Activated CD8-positive, alpha-beta T cell treated with anti-CD3 and anti-CD28 coated beads for 36 hours (primary cell): ENCODE measurements at places on chromosomes 1 and 21. TPM values are rescaled to one million over a fixed set of nuclear protein-coding genes. Genes with fewer than 3 reads are reported as not detected.

DNA sequence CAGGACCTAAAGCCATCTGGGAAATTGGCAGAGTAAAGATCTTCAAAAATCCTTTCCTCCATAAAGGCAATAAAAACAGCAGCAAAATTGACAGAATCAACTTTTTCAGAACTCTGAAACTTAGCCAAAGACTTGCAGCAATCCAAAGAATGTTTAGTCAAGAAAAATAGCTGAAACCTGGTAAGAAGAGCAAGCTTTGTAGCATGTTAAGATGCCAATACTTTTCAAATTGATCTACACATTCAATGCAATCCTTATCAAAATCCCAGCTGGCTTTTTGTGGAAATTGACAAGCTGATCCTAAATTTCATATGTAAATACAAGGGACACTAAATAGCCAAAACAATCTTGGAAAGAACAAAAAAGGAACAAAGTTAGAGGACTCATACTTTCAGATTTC, 23.8 kb upstream of the FAM163A start:
- no peak for DNase-seq

DNA sequence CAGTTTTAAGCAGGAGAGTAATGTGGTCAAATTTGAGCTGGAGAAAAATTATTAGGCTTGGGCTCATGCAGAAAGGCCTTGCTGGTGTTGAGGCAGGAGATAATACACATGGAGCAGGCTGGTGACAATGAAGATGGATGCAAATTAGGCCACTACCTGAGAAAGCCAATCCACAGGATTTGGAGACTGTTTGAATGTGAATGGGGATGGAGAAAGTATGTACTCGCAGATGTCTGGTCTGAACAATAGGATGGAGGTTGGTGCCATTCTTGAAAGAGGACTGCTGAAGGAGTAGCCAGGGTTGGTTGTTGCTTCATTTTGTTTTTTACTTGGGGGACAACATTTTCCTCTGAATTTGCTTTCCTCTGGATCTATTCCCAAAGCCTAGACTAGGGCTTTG, 8.0 kb upstream of the KIRREL1 start:
- DNase-seq = no peak

GRCh38 chr1:110228869-110229268, 18.8 kb downstream of the KCNC4 start:
- DNase-seq = no peak

The HPCAL4 gene
- total RNA-seq = 2.8 TPM

DNA sequence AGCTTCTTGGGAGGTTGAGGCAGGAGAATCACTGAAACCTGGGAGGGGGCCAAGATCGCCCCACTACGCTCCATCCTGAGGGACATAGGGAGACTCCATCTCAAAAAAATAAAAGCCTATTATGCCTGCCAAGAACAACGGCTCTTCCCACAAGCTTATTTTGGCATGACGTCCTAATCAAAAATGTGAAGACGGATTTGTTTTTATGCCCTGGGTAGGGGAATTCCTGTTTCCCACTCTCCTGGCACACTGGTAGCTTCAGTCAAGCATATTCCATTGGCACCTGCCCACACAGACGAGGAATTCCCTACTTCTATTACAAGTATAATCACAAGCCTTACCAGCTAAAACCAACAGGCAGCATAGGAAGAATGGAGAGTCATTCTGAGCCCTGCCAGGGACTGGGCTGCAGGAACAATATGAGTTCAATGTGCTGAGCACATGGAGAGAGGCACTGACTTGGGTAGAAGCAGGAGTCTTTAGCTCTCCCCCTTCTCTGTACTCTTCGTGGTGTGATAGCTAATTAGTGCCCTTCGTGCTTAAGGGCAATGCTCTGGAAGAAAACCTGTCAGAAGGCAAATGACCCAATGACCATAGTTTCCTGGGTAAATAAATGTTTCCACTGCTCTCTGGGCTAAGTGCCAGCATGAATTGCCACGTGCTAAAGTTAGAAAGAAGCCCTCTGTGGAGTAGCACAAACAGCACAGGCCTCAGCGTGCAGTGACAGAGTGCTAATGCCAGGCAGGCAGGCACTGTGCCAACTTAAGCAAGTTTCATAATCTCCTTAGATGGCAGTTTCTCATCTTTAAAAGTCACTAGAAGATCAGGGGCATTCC, 16.8 kb downstream of the TNFSF4 start:
- peak; percentile 16 for DNase-seq

The SAMSN1 gene
- total RNA-seq = 66.7 TPM

DNA sequence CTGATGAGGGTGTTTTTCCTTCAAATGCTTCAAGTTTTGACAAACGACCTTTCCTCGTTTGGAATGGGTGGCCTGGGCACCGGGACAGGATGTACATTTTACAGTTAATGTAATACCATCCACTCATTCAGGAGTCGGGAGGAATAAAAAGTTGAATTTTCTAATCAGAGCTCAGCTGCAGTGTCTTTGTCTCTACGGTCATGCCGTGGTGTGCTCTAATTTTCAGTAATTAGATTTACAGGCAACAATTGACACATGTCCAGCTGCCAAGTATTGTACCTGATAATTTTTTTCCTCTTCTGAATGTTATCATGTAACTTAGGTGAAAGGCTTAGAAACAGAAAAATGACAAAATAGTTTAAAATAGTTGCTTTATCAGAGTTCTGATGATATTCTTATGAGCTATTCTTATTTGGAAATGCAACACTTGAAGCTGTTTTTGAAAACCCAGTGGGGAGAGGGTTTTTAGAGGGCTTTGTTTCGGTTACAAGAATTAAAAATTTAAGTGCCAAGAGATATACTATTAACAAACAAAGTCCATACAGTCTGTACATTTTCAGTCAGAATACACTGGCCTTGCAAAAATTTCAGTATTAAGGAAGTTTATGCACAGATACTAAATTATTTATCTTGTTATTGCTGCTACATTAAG, 1.0 kb downstream of the CDKN2C start:
- no peak for DNase-seq

DNA sequence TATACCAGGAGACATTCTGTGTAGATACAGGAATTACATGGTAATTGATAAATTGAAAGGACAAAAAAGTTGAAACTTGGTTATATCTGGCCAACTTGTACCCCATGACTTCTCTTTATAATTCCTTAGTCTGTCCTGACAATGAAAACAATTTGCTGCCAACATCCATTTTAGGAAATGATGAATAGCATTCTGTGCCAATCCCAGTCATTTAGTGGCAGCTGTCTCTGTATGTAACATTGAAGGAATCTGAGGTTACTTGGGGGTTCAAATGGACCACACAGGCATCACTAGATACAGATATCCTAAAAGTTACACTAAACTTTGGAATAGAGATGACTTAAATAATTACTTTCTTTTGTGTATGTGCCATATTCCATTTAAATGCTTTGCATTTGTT, 38.2 kb downstream of the DHX9 start:
- no peak for DNase-seq

GRCh38 chr1:10939654-10940450, 72.6 kb upstream of the TARDBP start:
- peak; percentile 79 for DNase-seq

DNA sequence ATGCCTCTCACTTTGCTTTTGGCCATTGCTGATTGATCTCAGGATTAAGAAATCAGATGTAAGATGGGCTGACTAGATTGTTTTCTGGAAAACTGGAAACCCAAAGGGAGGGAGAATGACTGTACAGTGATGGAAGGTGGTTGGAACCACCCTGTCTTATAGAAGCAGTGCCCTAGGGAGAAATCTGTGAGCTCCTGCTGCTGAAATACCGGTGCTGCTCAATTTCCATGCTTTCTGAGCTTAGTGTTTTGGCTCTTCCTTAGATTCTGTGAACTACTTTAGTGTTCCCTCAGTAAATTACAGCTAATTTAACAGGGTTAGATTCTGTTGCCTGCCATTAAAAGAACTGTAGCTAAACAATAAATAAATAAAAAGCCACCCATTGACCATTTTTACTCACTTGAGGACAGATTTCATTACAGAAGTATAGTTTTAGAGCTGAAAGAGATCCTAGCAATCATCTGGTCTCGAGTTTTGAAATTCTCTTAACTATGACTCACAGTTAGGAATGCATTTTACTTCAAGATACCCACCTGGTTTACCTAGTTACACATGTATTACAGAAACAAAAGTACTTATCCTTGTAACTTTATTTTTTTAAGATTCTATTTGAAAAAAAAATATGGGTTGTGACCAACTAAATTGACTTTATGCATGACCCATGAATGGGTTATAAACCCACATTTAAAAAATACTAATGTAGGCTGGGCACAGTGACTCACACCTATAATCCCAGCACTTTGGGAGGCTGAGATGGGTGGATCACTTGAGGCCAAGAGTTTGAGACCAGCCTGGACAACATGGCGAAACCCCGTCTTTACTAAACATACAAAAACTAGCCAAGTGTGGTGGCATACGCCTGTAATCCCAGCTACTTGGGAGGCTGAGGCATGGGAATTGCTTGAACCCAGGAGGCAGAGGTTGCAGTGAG, 33.2 kb downstream of the CAMSAP2 start:
- no peak for DNase-seq

GRCh38 chr1:116870300-116870699, 39.4 kb upstream of the PTGFRN start:
- no peak for DNase-seq

DNA sequence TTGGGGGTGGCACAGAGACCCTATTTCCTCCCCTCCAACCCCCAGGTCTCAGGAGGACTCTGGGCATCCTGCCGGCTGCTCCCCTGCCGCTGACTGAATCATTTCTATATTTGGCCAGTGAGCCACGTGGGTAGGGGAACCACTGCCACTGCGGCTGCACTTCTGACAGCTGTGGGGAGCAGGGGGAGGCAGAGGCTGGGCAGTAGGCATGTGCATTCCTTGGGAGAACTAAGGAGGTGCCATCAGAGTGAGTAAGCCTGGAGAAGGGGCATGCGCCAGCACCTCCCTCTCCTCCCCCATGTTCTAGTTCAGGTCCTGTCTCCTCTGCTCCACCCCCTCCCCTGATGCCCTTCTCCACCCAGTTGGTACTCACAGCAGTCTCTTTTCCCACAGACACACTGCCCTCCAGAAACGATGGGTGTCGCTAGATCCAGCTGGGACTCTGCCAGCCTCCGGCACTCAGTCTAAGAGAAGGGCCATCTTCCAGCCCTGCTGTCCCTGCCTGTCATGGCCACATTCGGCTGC, 12.0 kb downstream of the PPFIA4 start:
- peak; percentile 45 for DNase-seq

GRCh38 chr21:16419188-16419921, 689.6 kb downstream of the USP25 start:
- no peak for DNase-seq

DNA sequence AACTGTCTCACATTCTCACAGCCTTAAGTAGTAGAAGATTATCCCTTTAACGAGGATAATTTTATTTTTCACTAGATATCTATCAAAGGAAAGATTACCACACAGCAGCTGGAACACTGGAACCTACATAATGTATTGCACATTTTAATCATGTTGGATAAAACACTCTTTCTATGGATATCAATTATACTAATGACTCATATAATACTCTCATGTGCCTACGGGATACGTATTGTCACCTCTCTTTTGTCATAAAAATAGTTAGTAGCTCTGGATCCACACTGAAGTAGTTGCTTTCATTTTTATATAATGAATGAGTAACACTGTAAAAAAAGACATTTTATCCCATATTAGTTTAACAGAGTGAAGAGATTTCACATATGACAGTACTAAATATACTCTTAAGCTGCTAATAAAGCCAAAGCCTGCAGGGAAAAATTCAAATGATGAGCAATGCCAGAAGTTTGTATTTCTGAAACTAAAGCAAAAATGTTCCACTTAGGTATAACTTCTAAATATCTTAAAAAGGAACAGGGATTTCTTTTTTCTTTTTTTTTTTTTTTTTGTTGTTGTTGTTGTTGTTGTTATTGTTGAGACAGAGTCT, 408.7 kb upstream of the PKN2 start:
- DNase-seq = no peak

The OR2L8 gene
- 0.34 TPM for total RNA-seq

GRCh38 chr1:53826367-53826766, 11.7 kb downstream of the NDC1 start:
- DNase-seq = no peak

- DNase-seq = peak; percentile 60
Observed at GRCh38 chr1:20322825-20323612, 32.3 kb downstream of the VWA5B1 start.
